GM18507 (cell line): ENCODE measurements at places on chromosomes 4 and X.

DNA sequence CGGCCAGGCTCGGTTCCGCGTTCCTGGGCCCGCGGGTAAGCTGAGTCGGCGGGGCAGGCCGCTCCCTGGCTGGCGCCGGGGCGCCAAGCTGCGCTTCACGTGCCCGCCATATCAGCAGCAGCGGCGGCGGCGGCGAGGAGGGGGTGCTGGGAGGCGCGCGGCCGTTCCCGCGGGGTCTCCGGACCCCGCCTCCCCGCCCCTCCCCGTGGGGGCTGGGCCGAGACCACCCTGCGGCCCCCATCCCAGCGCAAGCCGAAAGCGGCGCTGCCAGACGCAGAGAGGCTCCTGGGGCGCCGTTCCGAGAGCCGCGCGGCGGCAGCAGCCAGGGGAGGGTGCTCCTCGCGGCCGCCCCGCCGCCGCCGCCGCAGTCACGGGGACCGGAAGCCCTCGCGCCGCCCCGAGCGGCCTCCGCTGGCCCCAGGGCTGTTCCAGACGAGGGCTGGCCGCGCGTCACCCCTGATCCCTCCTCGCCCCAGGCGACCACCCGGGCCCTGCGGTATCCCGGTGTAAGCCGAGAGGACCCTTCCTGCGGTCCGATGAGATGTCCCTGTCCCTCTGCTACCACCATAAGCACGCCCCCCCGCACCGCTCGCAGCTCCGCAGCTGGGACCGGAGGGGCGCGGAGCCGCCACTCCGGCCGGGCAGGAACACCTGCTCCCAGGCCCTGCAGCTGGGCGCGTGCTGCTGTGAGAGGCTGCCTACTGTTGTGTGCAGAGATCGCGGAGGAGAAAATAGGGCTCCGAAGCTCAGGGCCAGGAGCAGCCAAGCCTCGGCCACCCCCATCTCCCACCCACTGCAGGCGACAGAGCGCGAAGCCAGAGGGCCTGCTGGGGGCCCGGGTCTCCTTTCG is 7.5 kb upstream of the BCOR start:
- no peak for DNase-seq

DNA sequence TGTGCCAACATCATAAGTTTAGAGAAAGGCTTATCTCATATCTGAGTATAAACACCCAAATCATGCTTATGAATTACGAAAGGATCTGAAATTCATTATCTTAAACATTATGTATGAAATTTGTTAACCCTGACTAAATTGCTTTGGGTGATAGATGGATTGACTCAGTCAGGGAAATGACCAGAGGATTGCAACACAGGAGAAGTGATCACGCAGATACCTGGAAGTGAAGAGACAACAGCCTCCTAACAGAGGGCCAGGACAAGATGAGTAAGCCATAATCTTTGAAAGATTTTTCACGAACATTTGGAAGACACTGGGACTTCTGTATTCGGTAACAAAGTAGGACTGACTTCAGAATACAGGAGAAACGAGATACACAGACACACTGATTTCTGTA is 363.4 kb downstream of the DMD start:
- DNase-seq = no peak

DNA sequence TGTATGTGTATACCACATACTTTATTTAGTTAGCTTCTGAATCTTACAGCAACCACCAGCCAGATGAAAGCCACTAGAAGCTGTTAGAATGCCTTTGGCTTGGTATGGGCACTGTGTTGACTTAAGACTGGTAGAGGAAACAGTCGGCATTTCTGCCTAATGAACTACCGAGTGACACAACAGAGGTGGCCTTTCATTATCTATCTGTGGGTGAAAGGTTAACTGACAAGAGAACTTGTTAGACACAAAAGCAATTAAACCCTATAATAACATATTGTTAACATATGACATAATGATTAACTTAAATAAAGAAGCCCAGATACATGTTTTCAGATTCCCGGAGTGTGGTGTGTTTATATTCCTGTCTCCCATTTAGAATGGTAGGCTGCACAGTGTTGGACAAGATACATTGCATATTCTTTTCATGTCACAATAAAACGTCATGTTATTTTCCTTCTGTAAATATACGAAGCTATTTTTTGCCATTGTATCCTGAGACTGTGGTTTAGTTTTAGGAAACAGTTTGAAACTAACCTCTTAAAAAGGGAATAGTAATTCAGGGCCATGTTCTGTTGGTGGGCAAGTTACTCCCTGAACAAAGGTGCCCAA is 181.5 kb downstream of the SLIT2 start:
- DNase-seq = no peak

DNA sequence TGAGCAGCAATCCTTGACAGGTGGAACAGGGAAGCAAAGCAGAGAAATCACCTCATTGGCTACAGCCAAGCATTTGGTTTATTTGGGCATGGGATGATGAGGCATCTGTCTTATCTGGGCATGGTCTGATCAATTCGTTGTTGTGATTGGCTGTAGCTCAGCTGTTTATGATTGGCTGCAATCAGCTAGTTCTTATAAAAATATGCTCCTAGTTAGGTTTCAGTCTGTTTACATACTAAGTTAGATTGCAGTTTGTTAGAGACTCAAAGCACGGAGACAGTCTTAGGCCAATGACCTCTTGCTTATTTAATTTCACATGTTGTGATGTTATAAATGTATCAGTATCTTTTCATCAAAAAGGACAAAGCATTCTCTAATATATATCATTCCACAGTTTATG is 312.0 kb downstream of the PDGFC start:
- no peak for DNase-seq

DNA sequence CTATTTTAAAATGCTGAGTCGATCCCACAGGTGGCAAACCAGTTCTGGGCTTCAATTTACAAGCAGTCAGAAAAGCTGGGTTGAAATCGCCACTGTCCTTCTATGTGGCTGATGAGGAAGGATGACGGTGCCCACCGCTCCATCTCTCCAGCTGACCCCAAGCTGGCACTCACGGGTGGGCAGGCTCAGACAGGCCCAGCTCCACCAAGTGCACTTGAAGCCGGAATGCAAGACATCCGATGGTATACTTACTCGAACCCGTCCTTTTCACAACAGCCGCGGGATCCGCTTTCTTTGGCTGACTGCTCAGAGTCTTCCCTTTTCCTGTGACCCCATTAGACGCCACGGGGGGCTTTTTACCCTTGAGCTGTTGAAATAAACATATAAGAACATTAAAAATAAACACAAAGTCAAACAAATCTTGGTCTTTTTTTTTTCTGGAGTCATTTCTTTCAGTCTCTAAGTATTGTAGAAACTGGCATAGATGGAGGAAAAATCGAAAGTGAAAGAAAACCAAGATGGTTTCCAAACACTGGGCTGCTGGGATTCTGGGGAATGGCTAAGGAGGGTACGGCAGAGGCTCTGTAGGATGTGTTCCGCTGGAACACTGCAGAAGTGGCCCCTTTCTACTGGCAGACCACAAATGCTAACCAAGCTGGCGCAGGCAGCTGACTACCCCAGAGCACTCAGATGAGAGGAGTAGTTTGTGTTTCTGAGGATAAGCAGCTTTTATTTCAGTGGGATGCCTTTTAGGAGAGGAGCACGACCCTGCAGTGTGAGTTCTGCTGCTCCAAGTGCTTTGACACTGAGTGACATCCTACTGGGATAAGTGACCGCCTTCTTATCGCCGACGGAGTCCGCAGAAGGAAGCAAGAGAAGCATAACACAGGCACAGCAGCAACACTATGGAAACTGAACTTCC is 160.9 kb downstream of the AFAP1 start:
- DNase-seq = no peak

- no peak for DNase-seq
Measured at GRCh38 chr4:80183250-80184052, 13.9 kb upstream of the PRDM8 start.

- DNase-seq = no peak
Measured at GRCh38 chr4:80592950-80593349, 257.4 kb downstream of the CFAP299 start.

DNA sequence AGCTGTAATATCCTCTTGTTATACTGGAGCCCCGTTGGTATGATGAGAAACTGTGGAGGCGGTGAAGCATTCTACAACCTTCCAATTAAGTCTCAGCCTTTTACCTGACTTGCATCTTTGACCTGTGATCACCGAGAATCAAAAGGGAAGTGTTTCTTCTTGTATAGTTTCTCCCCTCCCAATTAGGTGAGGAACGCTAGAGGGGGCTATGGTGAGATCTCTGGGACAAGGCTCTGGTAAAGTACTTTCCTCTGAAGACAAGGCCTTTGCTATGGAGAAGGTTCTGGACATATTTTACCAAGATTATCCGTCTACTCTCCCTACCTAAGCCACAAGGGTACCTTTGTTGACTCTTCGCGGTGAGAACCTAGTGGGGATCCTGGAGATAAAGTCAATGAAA is 111.3 kb downstream of the CBLL2 start:
- DNase-seq = no peak

DNA sequence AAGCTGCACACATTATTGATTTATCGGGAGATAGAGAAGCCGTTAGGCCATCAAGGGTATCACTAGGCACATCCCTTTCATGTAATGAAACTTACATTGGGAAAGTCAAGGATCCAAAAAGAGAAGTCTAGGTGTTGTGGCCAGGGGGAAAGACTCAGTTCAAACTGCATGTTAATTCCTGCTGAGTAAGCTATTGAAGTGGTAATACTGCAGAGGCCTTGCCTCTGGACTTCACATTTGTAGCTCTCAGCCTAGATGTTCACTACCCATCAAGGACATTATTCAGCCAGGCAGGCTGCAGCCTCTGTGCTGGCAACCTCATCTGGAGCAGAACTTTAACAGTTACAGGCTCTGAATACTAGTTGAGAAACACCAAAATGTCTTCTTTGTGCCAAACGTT is 2094.5 kb upstream of the AGA start:
- DNase-seq = no peak

- DNase-seq = no peak
Measured at GRCh38 chr4:48375651-48376304, 34.4 kb downstream of the SLAIN2 start.

GRCh38 chr4:153472122-153473037 is 6.2 kb downstream of the TMEM131L start:
- DNase-seq = no peak

DNA sequence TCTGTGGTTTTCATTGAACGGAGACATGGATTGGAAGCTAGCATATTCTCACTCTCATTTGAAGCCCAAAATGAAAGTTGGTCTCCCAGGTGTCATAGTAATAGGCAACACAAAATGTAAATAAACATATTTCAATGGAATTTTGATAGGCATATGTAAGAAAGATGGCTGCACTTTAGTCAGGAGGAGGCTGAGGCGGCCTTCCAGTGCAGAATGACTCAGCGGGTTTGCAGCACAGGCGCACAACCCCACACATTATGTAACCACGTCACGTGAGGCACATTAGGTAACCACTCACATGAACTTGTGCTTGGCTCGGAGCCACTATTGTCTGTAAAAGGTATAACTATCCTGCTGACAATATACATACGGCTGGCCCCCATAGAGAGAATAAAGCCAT is 381.7 kb downstream of the GPAT3 start:
- no peak for DNase-seq

DNA sequence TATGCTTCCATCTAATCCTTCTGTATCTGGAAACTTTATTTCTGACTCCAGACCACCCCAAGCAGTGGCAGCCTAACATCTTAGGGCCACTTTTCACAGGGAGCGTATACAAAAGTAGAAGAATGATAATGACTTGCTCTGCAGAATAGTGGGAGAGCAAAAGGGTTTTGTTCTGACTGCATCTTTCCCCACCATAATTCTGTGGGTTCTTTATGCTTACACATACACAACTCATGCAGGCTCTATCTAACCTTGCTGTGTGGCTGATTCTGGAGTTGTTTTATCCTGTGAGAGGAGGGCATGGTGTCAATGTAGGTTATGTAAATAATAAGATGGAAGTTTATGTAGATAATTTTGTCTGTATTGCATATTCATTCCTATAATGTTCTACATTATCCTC is 42.4 kb upstream of the NDNF start:
- DNase-seq = no peak

DNA sequence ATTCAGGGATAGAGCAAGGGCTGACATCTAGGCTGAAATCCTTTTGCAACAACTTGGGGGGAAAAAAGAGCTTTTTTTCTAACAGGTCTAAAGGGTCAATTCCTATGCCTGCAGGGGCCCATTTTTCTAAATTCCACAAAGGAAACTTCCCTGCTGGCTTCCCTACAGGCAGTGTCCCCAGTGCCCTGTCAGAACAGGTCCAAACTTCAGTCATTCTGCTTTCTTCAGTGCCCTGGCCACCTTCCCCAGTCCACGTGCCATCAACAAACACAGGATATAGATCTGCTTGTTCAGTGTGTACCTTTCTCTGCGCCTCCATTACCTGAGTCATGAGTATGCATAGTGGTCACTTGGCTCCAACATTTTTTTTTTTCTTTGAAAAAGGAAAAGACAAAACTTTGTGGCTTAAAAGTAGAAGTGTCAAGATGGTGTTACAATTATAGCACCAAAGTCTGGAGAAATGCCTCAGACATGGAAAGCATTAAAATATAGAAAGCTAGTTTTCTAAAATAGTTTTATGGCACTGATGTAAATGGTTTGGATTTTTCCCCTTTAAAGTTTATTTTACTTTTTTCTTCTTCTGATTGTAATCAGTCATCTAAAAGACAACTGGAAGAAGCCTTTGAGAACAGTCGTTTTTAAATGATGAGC is 84.0 kb upstream of the JADE1 start:
- DNase-seq = no peak

DNA sequence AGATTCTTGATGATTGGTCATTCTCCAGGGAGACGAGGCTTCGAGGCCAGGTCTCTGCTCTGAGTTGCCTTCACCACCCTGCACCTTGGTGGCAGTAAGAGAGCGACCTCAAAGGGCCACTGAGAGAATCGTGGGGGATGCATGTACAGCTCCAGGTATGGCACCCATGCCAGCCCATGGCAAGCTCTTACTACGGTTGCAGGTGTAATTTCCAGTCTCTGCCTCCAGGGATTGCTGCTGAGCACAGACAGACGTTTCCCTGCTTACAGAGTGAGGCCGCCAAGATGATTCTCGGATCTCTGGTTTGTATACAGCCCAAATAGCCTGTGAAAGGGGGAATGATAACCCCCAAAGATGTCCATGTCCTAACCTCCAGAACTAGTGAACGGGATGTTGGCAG is 16.3 kb upstream of the DRD5 start:
- peak; percentile 20 for DNase-seq

- DNase-seq = no peak
Measured at GRCh38 chrX:123084797-123085196, 99.3 kb upstream of the GRIA3 start.

GRCh38 chr4:154478547-154478946 is 13.1 kb downstream of the DCHS2 start:
- no peak for DNase-seq

DNA sequence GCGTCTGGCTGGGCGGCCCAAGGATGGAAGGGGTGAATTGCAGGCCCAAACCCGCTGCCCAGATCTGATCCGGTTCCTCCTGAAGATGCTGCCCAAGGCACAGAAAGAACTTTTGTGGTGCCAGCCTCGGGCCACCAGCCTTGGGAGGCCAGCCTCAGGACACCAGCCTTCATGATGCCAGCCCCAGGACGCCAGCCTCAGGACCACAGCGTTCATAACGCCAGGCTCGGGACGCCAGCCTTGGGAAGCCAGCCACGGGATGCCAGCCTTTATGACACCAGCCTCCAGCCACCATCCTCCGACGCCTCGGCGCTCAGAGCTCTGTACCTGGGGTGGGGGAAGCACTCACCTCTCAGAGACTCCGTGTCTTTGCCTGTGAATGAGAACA is 107.8 kb downstream of the ADRA2C start:
- no peak for DNase-seq
